ENCODE measurements at places on chromosomes 3 and 15.
A peak's percentile ranks its signal among the peaks of the same experiment; 100 is the strongest.

DNA sequence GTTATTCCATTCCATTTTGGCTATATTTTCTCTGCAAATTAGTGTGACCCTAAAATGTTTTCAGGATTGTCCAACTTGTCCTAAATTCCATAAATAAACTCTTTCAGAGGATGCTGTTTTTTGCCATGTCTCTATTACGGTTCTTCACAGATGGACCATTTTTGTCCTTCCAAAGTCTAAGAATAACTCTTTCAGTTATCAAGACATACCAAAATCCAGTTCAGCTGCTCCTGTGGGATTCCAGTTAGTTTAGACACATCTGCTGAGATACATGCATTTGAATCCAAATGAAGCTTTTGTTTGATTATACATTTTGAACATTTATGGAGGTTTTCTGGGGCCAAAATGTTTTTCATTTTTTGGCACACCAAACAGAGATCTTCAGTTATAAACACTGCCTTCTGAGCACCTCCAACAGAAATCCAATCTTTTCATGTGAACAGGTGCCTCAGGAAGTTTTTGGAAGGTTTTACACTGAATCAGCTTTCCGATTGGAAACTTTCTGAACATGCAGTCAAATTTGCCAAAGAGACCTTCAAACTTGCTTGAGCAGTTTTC is 80.7 kb downstream of the TIGIT start:
- DNase-seq: no peak

GRCh38 chr15:70340494-70340870 is 242.8 kb upstream of the TLE3 start:
- DNase-seq: no peak

- DNase-seq: no peak
These were observed 585.6 kb upstream of the ZNF717 start for GRCh38 chr3:76370749-76371520.

- DNase-seq: no peak
These were observed 32.7 kb upstream of the MAP3K13 start for GRCh38 chr3:185330238-185330637.

GRCh38 chr3:106345353-106346027 is 476.7 kb upstream of the CBLB start:
- DNase-seq: peak; percentile 86

- no peak for DNase-seq
These were observed 20.3 kb upstream of the HDAC11 start for GRCh38 chr3:13459605-13460340.

DNA sequence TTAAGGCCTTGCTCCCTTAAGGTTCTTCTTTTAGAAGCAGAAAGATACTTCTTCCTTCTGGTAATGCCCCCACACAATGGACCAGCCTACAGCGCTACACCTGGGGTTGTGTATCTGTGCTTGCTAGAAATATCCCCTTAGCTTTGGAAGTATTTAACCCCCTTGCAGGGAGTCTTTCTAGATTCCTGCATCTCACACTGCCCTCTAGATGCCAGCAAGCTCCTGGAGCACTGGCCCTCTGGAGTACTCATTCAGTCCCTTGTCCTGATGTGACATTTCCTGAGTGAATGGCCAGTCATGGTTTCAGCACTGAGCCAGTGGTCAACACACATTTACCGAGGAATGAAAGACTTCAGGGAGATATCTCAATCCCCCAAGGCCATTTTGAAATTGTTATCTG is 30.4 kb upstream of the RBP2 start:
- no peak for DNase-seq

- DNase-seq: peak; percentile 77
These were observed 33.2 kb downstream of the ABHD2 start for GRCh38 chr15:89121414-89121813.

GRCh38 chr3:191775451-191776233 is 314.7 kb downstream of the PYDC2 start:
- peak; percentile 83 for DNase-seq

DNA sequence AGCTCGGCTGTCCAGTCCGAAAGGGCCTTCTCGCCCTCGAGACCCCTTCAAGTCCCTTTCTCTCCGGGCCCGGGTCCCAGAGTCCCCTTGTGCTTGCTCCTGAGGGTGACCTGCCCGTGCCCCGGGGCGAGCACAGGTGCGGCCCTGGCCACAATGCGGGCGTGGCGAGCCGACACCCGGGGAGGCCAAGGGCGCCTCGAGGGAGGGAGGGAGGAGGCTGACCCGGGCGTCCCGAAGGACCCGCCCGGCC is 810 bp upstream of the MEF2A start:
- DNase-seq: no peak

- DNase-seq: no peak
These were observed 2.0 kb downstream of the OR4F15 start for GRCh38 chr15:101813803-101814534.

DNA sequence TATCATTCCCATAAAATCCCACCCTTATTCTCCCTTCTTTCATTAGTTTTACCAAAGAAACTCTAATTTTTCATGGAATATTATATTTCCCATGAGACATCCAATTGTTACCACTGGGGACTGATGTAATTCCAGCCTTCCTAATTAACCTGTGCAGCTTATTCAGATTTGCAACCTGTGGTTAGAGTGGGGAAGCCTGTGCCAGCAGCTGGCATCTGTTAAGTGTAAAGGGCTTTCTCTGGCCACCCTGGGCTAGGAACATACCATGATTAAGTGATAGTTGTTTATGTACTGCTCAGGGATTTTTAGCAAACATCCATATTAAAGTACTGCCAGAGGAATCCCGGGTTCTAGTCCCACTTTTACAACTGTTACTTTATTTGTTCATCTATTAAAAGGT is 78.2 kb downstream of the TPRG1 start:
- no peak for DNase-seq

GRCh38 chr15:95371664-95372063 is 958.8 kb upstream of the NR2F2 start:
- DNase-seq: peak; percentile 41

- peak; percentile 43 for DNase-seq
These were observed 199.4 kb upstream of the THBS1 start for GRCh38 chr15:39381517-39381916.

DNA sequence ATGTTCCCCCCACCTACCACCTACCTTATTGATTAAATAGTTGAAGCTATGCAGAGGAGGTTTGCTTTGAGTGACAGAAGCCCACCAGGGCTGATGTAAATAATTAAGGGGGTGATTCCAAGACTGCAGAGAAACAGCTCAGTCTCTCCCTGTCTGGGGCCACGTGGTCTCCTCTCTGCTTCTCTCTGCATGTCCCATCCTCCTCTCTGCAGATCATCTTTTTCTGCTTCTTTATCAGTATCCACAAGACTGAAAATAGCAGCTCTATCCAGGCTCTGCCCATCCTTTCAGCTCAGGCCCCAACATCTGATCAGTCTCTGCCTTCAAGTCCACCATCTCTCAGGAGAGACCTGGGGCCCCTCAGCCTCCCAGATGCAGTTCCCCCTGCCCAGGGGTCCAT is 110.8 kb downstream of the ANP32A start:
- no peak for DNase-seq

- no peak for DNase-seq
These were observed 209.5 kb downstream of the MAGI1 start for GRCh38 chr3:65829228-65829627.

- no peak for DNase-seq
These were observed 78.1 kb upstream of the EOMES start for GRCh38 chr3:27800261-27800660.

DNA sequence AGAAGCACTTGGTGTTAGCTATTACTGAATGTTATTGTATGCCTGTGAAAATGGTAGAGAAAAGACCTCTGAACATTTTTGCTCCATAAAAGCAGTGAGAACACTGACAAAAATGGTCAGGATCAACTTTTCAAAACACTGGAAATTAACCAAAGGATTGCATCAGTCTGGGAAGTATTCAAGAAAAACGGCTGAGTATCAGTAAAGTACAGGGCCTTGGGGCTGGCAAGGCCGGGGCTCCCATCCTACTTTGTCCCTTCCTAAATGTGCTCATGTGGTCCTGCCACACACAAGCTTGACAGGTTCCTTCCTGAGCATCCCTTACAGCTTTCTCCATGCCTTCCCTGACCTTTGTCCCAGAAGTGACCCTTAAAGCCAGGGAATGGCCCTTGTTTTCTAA is 84.0 kb downstream of the CFAP20DC start:
- DNase-seq: no peak

- DNase-seq: no peak
These were observed 82.1 kb upstream of the RAD18 start for GRCh38 chr3:9045371-9045770.

DNA sequence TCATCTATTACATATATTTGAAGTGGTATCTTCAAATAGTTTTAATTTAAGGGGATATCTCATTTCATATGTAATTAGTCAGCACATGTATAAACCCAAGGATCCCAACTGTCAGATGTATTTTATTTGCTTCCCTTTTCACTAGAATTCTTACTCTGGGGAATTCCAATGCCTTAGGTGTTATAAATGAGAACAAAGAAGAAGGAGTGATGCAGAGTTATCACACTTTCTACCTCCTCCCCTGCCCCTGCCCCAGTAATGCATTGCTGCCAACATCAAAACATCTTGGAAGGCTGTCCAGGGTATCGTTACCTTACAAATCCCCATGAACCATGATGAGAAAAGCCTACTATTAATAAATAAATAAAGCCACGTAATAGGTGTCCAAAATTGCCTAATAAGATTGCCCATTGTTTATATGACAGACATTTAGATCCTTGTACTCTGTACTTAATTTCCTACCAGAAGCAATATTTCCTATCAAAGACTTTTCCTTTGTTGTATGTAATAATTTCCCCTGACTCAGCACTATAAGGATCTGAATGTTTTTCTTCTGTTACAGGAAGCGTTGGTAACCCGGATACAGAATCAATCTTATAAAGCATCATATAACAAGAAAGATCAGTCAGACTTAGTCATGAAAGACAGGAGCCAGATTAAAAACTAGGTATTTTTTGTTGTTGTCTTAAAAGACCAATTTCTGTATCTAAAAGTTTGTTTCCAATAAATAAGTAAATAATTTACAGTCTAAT is 38.8 kb downstream of the CBLB start:
- DNase-seq: peak; percentile 53

All from mammary epithelial cell (primary cell).